Neural cell (in vitro differentiated cells): ENCODE measurements at places on chromosomes 7 and 10. TPM values are rescaled to one million over a fixed set of nuclear protein-coding genes. Genes with fewer than 3 reads are reported as not detected.

The SFTPA1 gene
- polyA plus RNA-seq = not detected in 2 replicates

The KIF11 gene
- polyA plus RNA-seq = 0.32 and 0.47 TPM in 2 replicates

The C10orf90 gene
- polyA plus RNA-seq = not detected in 2 replicates

The NOS3 gene
- not detected in 2 replicates for polyA plus RNA-seq

The SAMD9L gene
- 0.10 TPM in 1 of 2 replicates, not detected in the other for polyA plus RNA-seq

The CYP26A1 gene
- polyA plus RNA-seq = 0.64 and 0.77 TPM in 2 replicates

The PLAC9 gene
- polyA plus RNA-seq = not detected in 2 replicates

The VPS26A gene
- 44.2 and 48.9 TPM in 2 replicates for polyA plus RNA-seq

The NKX6-2 gene
- 0.30 TPM in 1 of 2 replicates, not detected in the other for polyA plus RNA-seq

The SLC35G1 gene
- 3.3 and 3.5 TPM in 2 replicates for polyA plus RNA-seq

The EGFR gene
- 0.02 and 0.22 TPM in 2 replicates for polyA plus RNA-seq

The SPOCK2 gene
- 5.6 and 6.2 TPM in 2 replicates for polyA plus RNA-seq

The ZSCAN25 gene
- 12.1 and 12.2 TPM in 2 replicates for polyA plus RNA-seq

The CPA2 gene
- polyA plus RNA-seq = 0.41 TPM in 1 of 2 replicates, not detected in the other

The ITGA8 gene
- polyA plus RNA-seq = 0.11 TPM in 1 of 2 replicates, not detected in the other

The HACD1 gene
- 23.0 and 33.6 TPM in 2 replicates for polyA plus RNA-seq

The MKI67 gene
- 0.16 and 0.20 TPM in 2 replicates for polyA plus RNA-seq

The CTAGE15 gene
- not detected in 2 replicates for polyA plus RNA-seq

The EMX2 gene
- 0.12 and 1.1 TPM in 2 replicates for polyA plus RNA-seq

The OPN1SW gene
- polyA plus RNA-seq = 1.2 and 1.9 TPM in 2 replicates

The TMEM229A gene
- 0.31 and 0.94 TPM in 2 replicates for polyA plus RNA-seq

The MMD2 gene
- 0.40 and 0.42 TPM in 2 replicates for polyA plus RNA-seq

The ASIC3 gene
- polyA plus RNA-seq = 3.3 and 4.4 TPM in 2 replicates

The VWDE gene
- 0.27 and 0.48 TPM in 2 replicates for polyA plus RNA-seq

The SPDYE11 gene
- 0.48 and 0.87 TPM in 2 replicates for polyA plus RNA-seq

The GNAT3 gene
- polyA plus RNA-seq = not detected in 2 replicates

The MRC1 gene
- 0.12 TPM in 1 of 2 replicates, not detected in the other for polyA plus RNA-seq

The PDK4 gene
- polyA plus RNA-seq = not detected in 2 replicates

The RBP3 gene
- not detected in 2 replicates for polyA plus RNA-seq

The IFIT5 gene
- 14.9 and 16.3 TPM in 2 replicates for polyA plus RNA-seq

The C10orf53 gene
- polyA plus RNA-seq = not detected in 2 replicates

The RBM48 gene
- 20.2 and 26.4 TPM in 2 replicates for polyA plus RNA-seq

The NPSR1 gene
- polyA plus RNA-seq = not detected in 2 replicates

The ESYT2 gene
- 23.8 and 28.9 TPM in 2 replicates for polyA plus RNA-seq

The ABCC2 gene
- 2.0 and 3.4 TPM in 2 replicates for polyA plus RNA-seq

The HOXA4 gene
- polyA plus RNA-seq = not detected in 2 replicates

The FFAR4 gene
- polyA plus RNA-seq = not detected in 2 replicates
